HS-5 (cell line): ENCODE measurements at places on chromosomes 1 and 21.

DNA sequence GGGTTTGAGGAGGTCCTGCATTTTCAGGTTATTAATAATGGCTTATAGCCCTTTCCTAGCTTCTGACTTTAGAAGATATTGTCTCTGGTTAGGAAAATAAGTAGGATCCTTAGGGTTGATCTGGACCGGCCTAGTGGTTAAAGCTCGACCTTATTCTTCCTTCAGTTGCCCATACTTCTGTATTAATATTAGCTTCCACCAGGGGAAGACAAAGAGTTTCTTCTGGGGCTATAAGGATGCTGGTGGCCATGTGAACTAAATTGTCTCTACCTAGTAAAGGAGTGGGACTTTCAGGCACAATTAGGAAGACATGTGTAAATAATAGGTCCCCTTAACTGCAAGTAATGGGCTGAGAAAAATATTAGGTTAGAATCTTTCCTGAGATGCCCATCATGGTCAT lies 20.6 kb upstream of the FCGR2A start:
- no peak for DNase-seq

- no peak for DNase-seq
Measured at GRCh38 chr1:211478376-211478775, 13.6 kb downstream of the RD3 start.

GRCh38 chr1:152348447-152348846 lies 11.4 kb downstream of the FLG2 start:
- peak; percentile 2 for DNase-seq

DNA sequence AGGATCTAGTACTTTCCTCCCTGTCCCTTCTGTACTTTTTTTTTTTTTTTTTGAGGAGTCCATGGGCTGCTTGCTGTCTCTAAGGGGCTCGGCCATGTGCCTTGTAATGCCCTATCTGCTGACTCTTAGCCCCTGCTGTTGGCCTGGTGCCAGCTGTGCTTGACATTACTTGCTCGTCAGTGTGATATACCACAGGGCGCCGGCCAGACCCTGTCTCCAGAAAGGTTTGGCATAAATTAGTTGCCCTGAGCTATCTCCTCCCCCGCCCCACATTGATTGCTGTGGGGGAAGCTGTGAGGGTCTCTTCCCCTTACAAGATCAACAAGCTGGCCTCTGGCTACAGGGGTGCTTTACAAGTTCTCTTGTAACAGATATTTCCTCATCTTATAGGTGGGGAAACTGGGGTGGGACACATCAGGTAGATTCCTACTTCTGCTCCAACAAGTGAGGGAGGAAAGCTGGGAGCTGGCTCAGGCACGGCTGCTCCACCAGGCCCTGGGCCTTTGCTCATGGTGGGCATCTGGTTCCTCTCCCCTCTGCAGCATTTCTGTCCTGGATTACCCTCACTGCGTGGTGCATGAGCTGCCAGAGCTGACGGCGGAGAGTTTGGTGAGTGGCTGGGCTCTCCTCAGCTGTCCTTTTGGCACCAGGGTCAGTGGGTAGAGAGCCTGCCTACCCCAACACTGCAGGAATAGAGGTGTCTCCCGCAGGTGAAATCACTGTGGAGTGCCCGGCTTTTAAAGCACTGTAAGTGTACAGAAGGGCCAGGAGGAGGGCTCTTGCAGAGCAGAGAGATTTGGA lies 15.6 kb downstream of the STRIP1 start:
- DNase-seq: no peak

GRCh38 chr1:201285846-201286245 lies 2.5 kb downstream of the PKP1 start:
- no peak for DNase-seq

DNA sequence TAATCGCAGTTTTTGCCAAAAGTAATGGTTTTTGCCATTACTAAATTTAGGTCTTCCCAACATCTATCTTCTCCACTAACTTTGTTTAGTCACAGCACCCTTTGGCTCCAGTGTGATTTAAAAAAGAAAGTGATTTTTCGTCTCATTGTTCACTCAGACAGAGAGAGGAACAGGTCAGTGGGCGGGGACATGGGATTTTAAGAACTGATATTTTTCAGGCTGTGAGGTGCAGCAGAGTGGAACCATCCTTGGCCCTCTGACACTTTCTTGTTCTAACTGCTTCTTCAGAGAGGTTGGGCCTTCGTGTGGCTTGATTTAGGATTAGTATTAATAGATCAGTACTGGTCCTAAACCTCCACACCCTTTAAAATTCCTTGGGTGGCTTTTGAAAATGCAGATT lies 38.8 kb downstream of the CASQ2 start:
- DNase-seq: no peak

GRCh38 chr21:42063571-42064521 lies 7.3 kb upstream of the UMODL1 start:
- DNase-seq: no peak

DNA sequence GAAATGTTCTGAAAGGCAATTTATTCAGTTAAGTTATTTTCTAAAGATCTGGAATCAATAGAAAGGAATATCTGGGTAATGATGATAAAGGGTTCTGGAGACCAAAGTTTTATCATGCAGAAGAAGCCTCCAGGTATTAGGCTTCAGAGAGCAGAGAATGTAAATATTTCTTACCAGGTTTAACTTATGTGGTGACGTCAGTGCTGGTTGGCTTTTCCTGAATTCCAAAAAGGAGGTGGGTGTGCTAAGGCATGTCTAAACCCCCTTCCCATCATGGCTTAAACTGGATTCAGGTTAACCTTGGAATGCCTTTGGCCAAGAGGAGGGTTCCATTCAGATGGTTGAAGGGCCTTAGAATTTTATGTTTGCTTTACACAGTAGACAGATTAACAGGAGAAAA lies 829.9 kb downstream of the NCAM2 start:
- no peak for DNase-seq

DNA sequence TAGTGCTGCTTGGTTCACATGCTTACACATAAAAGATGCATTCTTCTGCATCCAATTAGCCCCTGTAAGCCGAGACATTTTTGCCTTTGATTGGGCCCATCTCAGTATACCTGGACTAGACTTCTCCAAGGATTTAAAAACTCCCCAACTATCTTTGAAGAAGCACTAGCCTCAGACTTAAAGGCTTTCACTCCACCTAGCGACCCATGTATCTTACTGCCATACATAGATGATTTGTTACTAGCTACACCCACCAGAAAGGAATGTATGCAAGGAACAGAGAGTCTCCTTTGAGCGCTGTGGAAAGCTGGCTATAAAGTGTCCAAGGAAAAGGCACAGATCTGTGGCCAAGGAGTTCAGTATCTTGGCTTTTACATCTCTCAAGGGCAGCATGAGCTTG lies 91.7 kb downstream of the LIPI start:
- DNase-seq: no peak

DNA sequence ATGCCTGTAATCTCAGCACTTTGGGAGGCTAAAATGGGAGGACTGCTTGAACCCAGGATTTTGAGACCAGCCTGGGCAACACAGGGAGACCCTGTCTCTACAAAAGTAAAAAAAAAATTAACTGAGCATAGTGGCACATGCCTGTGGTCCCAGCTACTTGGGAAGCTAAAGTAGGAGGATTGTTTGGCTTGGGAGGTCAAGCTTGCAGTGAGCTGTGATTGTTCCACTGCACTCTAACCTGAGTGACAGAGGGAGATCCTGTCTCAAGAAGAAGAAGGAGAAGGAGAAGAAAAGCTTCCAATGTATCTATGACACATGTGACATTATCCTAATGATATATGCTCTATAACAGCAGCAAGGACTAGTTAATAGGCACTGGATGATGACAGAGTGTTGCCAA lies 20.1 kb upstream of the ARHGAP29 start:
- DNase-seq: no peak

DNA sequence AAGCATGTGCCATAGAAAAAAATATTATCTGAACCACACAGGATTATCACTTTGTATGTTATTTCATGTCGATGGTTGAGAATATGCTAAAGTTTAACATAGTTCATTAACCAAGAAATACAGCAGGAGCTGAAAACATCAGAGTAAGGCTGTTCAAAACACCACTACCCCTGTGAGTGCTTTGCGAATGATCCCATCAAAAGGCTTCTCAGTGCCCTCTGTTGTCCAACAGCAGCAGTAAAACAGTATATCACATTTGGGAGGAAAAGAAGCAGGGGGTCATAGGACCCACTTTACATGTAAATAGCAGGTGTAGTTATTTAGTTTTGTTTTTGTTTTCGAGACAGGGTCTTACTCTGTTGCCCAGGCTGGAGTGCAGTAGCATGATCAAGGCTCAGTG lies 289.4 kb upstream of the FMN2 start:
- no peak for DNase-seq

DNA sequence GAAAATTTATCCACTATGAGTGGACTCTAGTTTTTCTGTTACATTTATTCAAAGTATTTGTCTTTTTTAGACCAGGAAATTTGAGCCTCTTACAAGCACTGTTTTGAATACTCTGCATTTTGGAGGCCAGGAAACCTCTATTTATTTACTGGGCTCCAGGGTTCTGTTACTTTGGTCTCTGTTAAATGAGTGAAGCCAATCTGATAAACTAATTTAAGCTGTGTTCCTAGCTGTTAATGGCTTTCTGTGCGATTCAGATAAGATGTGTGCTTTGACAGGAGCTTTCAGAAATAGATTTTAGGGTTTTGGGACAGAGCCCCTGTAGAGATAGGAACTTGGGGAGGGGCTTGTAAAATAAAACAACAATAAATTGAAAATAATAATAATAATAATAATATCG lies 23.9 kb downstream of the ACKR1 start:
- no peak for DNase-seq

DNA sequence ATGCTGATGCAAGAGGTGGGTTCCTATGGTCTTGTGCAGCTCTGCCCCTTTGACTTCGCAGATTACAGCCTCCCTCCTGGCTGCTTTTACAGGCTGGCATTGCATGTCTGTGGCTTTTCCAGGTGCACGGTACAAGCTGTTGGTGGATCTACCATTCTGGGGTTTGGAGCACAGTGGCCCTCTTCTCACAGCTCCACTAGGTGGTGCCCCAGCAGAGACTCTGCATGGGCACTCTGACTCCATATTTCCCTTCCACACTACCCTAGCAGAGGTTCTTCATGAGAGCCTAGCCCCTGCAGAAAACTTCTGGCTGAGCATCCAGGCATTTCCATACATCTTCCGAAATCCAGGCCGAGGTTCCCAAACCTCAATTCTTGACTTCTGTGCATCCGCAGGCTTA lies 989.0 kb downstream of the PLA2G4A start:
- no peak for DNase-seq

- DNase-seq: no peak
Measured at GRCh38 chr1:50105433-50105832, 3.3 kb upstream of the ELAVL4 start.

GRCh38 chr1:50968821-50969610 lies 1.0 kb upstream of the CDKN2C start:
- no peak for DNase-seq

GRCh38 chr1:26827663-26828062 lies 1.2 kb downstream of the ZDHHC18 start:
- DNase-seq: no peak
